Bone marrow (tissue), 2 donors: ENCODE measurements at places on chromosomes 2 and 18.
A peak's percentile ranks its signal among the peaks of the same experiment; 100 is the strongest.

DNA sequence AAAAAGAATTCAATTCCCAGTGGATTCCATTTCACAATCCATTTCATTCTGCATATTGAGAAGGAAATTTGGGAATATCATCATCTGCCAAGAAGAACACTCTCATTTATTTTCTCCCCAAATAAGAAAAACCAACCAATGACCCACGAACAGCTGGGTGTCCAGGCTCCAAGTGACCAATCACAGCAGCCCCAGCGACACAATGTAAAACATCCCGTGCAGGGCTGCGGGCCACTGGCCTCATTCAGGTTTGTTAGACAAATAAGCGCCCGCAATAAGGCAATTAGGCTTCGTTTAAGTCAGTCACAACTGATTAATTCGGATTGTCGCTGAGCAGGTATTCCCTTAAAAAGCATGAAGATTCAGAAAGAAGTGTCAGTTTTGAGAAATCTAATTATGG is 378.6 kb downstream of the EIPR1 start:
- DNase-seq, result no peak

- no peak for DNase-seq
These were observed 379.8 kb upstream of the LINC00305 start for GRCh38 chr18:64528646-64529045.

DNA sequence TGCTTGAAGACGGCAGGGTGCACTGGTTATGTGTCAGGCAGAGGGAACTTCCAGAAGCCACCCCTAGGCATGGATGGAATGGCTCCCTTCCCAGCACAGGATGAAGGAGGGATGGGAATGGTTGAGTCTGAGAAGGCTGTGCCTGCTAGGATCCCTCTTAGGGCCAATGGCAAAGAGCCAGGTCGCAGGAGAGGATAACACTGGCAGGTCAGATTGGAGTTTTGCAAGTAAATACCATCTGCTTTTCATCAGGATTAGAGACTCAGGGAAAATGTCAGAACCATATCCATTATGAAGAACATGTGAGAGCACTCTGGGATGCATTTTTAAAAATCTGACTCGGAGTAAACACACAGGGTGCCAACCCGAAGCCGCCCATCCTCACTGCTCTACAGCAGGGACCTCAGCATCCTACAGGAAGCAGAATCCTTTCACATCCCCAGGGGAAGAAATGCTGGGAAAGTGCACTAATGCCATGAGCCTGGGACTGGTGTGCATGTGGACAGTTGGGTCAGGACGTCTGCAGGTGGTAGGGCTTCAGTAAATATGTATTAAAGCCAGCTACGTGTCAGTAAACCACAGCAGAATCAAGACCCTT is 139.9 kb downstream of the MYT1L start:
- no peak for DNase-seq

DNA sequence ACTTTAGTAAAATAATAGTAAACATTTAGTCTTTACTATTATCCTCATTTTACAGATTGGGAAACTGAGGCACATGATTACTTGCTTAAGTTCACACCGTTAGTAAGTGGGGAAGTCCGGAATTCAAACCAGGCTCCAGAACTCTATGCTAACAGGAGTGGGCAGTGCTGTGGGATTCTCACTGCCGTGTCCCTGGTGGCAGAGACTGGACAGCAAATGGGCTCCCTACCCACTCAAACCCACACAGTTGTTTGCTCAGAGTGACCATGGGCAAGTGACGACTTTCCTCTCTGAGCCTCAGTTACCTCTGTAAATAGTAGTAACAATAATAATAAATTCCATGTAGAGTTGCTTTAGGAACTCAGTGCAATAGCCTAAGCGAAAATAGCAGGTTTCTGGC is 24.0 kb downstream of the MAIP1 start:
- DNase-seq, result no peak

DNA sequence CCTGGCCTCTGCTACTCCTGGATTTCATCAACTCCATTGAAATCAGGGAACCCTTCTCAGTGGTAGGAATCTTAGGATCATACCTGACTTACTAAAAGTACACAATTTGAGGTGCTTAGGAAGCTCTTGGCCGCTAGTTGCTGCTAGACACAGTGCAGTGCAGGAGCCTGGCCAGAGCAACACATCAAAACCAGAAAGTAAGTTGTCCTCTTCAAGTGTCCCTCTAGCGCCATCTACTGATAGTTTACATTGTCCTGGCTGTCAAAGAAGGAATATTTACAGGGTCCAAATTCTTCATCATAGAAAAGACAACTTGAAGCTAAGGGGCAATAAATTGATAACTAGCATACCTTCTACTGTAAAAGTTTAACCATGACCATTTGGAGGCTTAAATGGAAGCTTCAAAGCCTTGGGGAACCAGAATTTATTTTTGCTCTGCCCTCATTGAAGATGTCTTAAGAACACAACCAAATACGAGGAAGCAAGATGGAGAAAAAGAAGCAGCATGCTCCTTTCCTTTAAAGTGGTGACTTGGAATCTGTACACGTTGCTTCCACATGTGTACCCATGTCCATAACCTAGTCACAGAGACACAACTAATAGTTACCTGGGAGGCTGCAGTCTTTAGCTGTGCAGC is 889.1 kb upstream of the GCFC2 start:
- DNase-seq, result peak; percentile 57

DNA sequence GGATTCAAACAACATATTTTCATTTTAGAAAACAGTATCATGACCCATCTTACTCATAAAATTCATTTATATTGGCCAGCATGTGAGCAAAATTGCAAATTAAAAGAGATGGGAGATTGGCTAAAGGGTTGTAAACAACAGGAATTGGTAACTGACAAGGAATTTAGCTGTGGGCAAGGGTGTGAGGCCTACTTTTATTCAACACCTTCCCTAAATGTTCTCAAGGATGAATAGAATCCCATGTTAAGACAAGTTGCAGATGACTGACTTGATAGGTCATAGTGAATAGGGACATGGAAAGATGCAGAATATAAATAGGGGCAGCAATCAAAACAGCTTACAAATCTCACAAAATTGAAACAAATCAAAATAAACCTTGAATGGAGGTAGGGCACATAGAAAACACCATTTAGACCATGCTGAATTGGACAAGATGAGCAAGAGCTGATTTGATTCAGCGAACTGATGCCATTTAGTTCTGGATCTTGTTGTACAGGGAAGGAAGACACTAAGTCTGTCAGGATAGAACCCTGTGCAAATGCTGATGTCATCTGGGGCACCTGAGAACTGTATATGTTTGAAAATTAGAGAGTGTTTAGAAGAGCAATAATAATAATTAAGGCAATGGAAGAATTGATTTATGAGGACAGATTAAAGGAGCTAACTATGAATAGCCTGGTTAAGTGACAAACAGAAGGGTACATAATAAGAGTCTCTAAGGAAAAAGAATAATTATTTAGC is 509.7 kb downstream of the ZEB2 start:
- DNase-seq, result no peak

- no peak for DNase-seq
These were observed 238.2 kb upstream of the AGAP1 start for GRCh38 chr2:235255693-235256092.
